ENCODE measurements at places on chromosomes 16 and 17. TPM values are rescaled to one million over a fixed set of nuclear protein-coding genes. Genes with fewer than 3 reads are reported as not detected.

- H3K27me3 ChIP-seq, result no peaks in the 10 kb centered on the region
- no peak overlapping the region for H3K27ac ChIP-seq
- no peak overlapping the region for H3K4me3 ChIP-seq
- DNase-seq, result no peak
- H3K36me3 ChIP-seq, result no peaks in the 10 kb centered on the region
- H3K4me1 ChIP-seq, result no peaks in the 10 kb centered on the region
These were observed 449.8 kb downstream of the MAF start for GRCh38 chr16:79150632-79151310.

DNA sequence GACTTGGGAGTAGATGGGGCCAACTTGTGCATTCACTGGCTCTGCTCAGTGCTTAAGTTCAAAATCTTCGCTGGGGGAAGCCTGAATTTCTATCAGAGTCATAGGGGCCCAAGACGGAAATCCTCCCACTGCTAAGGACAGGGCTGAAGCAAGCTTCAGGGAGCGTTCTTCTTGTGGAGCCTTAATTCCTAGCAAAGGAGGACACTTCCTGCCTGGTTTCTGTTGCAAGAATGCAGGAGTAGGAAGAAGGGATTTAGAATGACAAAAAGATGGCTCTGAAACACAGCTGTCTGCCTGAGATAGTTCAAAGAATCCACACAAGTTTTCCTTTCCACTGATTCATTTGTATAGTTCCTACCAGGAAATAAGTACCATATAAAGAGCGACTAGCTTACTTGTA, 26.4 kb downstream of the PSME3IP1 start:
- DNase-seq, result no peak
- no peaks in the 10 kb centered on the region for H3K4me1 ChIP-seq
- H3K36me3 ChIP-seq, result peaks cover 25% of the 10 kb centered on the region
- no peaks in the 10 kb centered on the region for H3K27me3 ChIP-seq
- no peak overlapping the region for H3K4me3 ChIP-seq

- H3K4me3 ChIP-seq, result peak overlapping the region; percentile 36
- no peak for DNase-seq
- no peaks in the 10 kb centered on the region for H3K4me1 ChIP-seq
- peaks cover 27% of the 10 kb centered on the region for H3K36me3 ChIP-seq
These were observed 13.5 kb downstream of the SARM1 start for GRCh38 chr17:28385037-28385400.

DNA sequence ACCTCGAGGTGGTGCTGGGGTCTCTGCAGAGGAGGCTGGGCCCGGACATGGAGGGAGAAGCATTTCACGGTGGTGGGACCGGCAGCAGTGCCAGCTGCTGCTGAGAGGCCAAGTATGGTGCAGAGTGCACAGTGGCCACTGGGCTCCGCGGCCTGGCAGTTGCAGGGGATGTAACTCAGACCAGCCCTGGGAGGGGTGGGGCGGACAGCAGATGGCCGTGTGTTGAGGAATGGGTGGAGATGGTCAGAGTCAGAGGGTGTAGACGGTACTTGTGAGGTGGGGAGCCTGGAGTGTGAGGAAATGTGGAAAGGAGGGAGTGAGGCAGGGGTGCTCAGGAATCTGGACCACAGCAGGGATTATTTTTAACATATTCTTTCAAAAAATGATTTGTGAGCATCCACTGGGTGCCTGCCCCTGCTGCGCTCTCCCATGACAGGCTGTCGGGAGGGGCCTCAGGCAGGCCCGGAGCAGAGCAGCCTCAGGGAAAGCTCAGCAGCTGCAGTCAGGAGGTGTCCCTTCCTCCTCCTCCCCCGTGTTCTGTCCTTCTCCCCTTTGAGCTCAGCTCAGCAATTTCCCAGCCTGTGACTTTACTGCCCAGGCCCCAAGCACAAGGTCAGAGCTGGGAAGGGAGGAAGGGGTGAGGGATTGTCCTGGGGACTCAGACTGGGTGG, 113.1 kb downstream of the RAP1GAP2 start:
- no peak overlapping the region for H3K4me3 ChIP-seq
- no peaks in the 10 kb centered on the region for H3K36me3 ChIP-seq
- DNase-seq, result no peak
- no peaks in the 10 kb centered on the region for H3K27me3 ChIP-seq
- H3K4me1 ChIP-seq, result peaks cover 1% of the 10 kb centered on the region

DNA sequence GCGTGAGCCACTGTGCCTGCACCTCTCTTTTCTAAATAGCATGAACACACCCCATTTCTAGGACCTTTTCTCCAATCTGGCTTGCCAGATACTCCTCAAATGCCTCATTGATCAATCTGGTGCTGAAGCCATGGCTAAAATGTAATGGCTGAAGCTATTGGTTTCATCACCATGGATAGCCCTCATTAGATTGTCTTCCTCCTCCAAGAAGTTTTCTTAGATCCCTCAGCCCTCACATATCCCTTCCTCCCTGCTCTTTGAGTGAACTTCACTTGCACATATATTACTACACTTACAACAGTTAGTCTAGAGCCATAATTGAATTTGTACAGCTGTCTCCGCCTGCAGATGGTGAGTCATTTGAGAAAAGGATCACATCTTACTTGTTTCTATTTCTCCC, 77.9 kb upstream of the TOX3 start:
- no peaks in the 10 kb centered on the region for H3K27me3 ChIP-seq
- H3K4me3 ChIP-seq, result no peak overlapping the region

GRCh38 chr16:22318690-22319358, 21.6 kb downstream of the POLR3E start:
- peak; percentile 66 for DNase-seq
- H3K36me3 ChIP-seq, result peaks cover 43% of the 10 kb centered on the region
- no peaks in the 10 kb centered on the region for H3K4me1 ChIP-seq
- no peaks in the 10 kb centered on the region for H3K27me3 ChIP-seq

DNA sequence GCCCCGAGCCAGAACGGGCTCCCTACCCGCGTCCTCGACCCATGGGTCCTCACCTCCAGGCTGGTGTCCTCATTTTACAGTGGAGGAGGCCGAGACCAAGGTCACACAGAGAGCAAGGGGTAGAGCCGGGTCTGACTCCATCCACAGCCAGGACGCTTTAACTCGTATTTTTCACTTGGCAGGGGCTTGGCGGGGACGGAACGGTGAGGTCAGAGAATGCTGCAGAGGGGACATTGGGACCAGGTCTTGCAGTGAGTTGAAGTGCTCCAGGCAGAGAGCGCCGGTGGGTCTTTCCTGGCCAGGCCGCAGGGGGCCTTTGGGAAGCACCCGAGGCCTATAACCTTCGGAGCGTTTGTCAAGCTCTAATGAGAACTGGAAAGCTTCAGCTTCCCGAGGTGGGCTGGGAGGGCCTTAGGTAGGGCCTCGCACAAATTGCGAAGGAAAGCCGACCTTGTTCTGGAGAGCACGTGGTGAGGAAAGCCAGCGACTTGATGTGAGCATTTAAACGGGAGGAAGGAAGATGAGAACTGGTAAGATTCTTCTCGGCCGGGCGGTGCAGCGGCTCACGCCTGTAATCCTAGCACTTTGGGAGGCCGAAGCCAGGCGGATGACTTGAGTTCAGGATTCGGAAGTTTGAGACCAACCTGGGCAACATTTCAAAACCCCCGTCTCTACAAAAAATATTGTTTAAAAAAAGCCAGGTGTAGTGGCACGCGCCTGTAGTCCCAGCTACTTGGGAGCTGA, 908 bp upstream of the CLUH start:
- peaks cover 51% of the 10 kb centered on the region for H3K4me1 ChIP-seq
- no peaks in the 10 kb centered on the region for H3K36me3 ChIP-seq
- H3K4me3 ChIP-seq, result peak overlapping the region; percentile 79
- peak; percentile 74 for DNase-seq

ABCC6 gene
- not detected for total RNA-seq

SETD1A gene
- 8.6 TPM for total RNA-seq

SLC47A2 gene
- total RNA-seq, result not detected

ATP2C2 gene
- total RNA-seq, result 2.8 TPM

OMG gene
- total RNA-seq, result not detected

HS3ST3B1 gene
- total RNA-seq, result 1.1 TPM
